ENCODE measurements at places on chromosomes 11 and 22. TPM values are rescaled to one million over a fixed set of nuclear protein-coding genes. Genes with fewer than 3 reads are reported as not detected.

- no peak for DNase-seq
These were observed 4.5 kb downstream of the TMPRSS4 start for GRCh38 chr11:118081241-118081958.

GRCh38 chr11:122977470-122978298 is 4.0 kb downstream of the BSX start:
- no peak for DNase-seq

GRCh38 chr22:37976547-37976946 is 7.8 kb downstream of the SOX10 start:
- DNase-seq, result no peak

- DNase-seq, result no peak
These were observed 3.6 kb upstream of the IGF2 start for GRCh38 chr11:2142762-2143202.

GRCh38 chr22:38165922-38166593 is 15.6 kb downstream of the PLA2G6 start:
- DNase-seq, result no peak

DNA sequence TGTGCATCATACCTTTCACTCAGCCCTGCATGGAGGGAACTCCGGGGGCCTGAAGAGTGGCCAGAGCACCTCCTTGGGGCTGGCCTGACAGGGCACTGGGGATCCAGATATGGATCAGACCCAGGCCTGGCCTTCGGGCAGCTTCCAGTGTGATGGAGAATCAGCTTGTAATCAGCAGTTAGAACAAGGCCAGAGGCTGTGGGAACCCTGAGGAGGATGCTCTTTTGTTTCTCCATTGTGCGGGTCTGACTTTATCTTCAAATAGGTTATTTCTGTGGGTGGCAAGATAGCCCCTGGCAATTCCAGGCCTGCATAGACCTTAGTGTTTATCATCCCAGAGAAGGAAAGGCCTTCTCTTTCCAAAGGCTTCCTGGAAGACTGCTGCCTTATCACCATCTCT is 12.3 kb downstream of the DGAT2 start:
- DNase-seq, result no peak

The FZD4 gene
- total RNA-seq, result 18.2 TPM

The TXN2 gene
- total RNA-seq, result 81.6 TPM
